ENCODE measurements at places on chromosomes 4 and X.

DNA sequence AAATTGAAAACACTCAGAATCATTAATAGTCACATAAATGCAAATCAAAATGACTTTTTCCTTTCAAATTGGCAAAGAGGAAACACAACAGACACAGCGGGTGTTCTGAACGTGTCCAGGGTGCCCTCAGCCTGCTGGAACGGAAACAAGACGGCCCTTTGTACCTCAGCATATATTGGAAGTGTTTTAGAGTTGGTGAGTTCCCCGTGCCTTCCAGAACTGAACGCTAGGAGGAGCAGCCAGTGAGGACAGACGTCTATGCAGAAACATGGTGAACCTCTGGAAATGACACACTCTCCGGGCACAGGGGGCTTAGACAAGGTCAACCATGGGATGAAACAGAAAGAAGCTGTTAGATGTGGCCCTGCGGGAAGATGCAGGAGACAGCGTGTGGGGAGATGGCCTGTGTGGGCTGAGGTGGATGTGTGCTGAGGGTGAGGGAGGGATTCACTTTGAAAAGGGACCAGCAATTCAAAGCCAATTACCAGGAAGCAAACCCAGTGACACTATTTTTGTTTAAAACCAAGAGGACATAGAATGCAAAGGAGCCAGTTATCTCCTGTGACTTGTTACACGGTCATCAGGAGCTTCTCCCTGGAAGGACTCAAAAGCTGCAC lies 40.4 kb downstream of the RNF212 start:
- DNase-seq: peak; percentile 12

DNA sequence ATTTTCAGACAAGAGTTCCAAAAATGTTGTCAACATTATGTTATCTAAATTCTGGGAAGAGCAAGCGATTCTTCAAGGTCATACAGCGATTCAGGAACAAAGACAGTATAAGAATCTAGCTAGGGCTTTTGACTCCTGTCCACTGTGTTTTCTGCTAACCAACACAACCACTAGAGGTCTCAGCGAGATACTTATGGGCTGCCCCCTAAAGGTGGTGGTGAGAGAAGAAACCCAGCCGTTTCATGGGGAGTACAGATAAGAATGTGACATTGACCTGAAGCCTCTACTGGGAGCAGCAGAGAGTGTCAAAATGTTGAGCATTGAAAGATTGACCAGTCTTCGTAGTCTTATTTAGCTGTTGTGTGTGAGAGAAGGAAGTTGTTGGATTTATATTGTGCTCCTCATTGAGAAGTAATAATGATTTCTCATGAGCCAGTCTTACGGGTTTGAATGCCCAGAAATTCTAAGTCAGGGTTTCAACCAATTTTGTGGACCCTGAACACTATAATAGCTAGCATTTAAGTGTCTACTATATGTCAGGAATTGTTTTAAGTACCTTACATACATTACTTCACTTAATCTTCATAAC lies 168.3 kb downstream of the SPRY1 start:
- no peak for DNase-seq

DNA sequence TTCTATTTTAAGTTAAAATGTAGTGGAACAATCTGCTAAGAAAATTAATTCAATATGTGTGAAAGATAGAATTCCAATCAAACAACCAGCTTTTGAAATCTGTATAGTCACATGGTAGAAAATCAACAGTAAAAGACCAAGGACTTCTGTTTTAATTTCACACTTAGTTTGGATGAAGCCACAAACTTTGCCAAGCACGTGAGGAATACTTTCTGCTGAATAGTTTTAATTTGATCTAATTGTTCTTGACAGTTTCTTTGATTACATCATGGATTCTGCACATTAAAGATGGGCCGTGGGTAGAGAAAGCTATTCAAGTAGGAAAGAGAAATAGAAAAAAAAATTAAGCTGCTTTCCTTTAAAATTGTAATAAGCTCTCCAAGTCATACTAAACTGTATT lies 137.9 kb upstream of the FAM241A start:
- DNase-seq: no peak

- no peak for DNase-seq
Measured at GRCh38 chr4:107818301-107818910, 6.3 kb upstream of the SGMS2 start.

- no peak for DNase-seq
Measured at GRCh38 chr4:10198365-10198764, 81.8 kb upstream of the WDR1 start.

GRCh38 chr4:181308476-181309312 lies 934.5 kb upstream of the TENM3 start:
- no peak for DNase-seq

GRCh38 chr4:5137927-5138326 lies 86.6 kb downstream of the STK32B start:
- no peak for DNase-seq

Measured in stimulated activated CD8-positive, alpha-beta memory T cell treated with anti-CD3 and anti-CD28 coated beads, Interleukin-7, amount 100 ng/mL, for 24 hours (primary cell).